Renal cortex interstitium (tissue), 15 donors: ENCODE measurements at places on chromosomes 6 and 20.

DNA sequence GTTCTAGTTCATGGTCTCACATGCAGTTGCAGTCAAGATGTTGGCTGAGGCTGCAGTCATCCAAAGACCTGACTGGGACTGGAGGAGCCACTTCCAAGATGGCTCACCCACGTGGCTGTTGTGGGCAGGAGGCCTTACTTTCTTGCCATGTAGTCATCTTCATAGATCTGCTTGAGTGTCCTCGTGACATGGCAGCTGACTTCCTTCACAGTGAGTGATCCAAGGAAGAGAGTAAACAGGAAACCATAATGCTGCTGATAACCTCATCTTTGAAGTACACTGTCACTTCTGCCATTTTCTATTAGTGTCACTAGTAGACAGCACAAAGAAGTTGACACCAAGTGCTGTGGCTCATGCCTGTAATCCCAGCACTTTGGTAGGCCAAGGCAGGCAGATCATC is 40.1 kb upstream of the AKIRIN2 start:
- no peak for DNase-seq

DNA sequence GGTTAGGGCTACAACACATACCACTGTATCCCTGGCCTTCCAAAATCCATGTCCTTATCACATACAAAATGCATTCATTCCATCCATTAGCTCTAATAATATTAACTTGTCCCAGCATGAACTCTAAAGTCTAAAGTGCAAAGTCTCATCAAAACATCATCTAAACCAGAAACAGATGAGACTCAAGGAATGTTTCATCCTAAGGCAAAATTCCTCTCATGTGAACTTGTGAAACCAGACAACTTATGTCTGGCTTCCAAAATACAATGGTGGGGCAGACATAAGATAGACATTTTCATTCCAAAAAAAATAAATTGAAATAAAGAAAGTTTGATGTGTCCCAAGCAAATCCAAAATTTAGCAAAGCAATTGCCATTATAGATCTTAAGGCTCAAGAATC is 257.4 kb downstream of the HTR1B start:
- DNase-seq, result no peak

- DNase-seq, result no peak
Measured at GRCh38 chr6:94673251-94673650, 904.1 kb upstream of the MANEA start.

DNA sequence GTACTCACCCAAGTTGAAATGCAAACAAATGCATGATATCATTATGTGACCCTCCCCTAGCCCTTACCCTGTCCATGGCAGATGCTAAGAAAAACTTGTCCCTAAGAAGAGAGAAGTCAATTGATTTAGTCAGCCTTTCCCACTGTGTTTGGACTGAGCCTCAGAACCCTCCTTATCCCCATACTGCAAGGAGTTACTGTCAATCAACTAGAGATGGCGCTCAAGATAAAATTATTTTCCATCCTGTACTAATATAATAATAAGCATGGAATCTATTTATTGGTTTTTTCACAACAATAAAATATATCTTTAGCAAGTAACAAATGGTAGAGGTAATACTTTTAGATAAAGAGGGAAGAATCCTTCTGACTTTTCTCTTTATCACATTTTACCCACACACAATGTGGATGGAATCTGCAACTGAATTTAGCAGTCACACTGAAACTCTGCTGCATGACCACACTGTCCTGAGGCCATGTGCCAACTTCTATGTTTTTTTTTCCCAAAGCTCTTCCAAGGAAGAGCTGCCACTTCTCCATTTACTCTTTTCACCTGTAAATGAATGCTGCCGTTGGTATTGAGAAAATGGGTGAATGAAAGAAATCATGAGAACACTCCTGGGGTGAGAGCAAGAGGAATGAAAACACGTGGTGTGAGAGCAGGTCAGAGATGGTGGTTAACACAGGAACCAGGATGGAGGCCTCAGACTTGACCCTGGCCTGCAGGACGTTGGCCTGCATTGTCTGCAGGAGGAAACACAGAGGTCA is 10.5 kb downstream of the NT5E start:
- DNase-seq, result no peak

DNA sequence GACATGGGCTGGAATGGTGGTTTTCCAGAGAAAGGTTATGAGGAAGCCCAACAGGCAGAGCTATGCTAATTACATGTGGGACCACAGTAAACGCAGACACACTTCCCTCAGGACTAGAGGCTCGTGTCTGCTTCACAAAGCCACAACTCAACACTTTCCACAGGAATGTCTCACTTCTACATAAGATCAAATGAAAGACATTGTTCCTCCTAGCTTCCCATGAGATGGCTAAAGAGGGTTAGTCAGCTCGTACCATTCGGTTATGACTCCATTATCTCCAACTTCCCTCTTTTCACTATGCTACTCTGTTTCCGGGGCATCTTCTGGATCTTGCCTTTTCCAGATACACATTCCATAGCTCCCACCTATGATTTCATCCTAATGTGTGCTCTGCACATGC is 29.1 kb upstream of the ZC3H12D start:
- no peak for DNase-seq

GRCh38 chr20:46027245-46027853 is 1.7 kb upstream of the SLC12A5 start:
- DNase-seq, result no peak

DNA sequence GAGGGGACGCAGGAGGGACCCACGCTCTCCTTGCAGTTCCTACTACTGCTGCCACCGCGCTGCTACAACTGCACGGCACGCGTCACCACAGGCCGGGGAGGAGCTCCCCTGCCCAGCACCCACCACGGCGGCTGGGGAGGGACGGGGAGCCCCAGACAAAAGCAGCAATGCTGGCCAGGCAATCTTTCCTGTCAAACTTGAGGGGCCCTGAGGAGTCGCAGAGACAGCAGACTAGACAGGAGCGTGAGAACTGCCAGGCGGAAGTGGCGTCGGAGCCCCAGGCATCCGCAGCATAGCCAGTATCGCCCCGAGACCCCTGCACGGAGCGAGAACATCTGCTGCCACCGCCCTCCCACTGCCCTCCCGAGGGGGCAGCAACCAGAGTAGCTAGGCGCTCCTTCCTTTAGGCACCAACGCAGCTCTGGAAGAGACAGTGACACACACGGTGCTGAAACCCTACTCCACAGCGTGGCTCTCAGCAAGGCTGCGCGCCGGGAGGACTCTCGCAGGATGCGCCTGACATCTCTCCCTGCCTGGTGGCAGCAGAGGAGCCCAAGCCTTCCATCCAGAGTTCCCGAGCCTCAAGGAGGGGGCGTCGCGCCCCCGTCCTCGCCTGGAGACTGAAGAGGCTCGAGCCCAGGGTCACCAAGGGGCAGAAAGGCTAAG is 2.2 kb downstream of the TAF4 start:
- no peak for DNase-seq

- no peak for DNase-seq
Measured at GRCh38 chr6:27297857-27298730, 14.0 kb downstream of the POM121L2 start.

DNA sequence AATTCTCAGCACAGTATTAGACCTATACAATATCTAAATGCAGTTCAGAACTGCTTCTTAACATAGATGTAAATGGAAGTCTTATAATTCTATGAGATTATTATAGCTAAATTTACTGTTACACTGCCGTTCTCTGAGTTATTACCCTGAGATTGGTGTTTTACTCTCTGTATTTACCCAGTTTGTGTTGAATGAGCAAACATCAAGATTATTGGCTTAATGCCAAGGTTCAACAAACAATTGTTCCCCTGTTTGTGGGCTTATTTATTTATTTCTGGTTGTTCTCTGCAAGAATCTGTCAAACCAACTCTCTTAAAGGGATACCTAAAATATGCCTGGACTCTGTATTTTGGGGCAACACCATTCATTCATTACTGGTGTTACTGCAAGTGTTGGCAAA is 5.2 kb upstream of the STMND1 start:
- no peak for DNase-seq

DNA sequence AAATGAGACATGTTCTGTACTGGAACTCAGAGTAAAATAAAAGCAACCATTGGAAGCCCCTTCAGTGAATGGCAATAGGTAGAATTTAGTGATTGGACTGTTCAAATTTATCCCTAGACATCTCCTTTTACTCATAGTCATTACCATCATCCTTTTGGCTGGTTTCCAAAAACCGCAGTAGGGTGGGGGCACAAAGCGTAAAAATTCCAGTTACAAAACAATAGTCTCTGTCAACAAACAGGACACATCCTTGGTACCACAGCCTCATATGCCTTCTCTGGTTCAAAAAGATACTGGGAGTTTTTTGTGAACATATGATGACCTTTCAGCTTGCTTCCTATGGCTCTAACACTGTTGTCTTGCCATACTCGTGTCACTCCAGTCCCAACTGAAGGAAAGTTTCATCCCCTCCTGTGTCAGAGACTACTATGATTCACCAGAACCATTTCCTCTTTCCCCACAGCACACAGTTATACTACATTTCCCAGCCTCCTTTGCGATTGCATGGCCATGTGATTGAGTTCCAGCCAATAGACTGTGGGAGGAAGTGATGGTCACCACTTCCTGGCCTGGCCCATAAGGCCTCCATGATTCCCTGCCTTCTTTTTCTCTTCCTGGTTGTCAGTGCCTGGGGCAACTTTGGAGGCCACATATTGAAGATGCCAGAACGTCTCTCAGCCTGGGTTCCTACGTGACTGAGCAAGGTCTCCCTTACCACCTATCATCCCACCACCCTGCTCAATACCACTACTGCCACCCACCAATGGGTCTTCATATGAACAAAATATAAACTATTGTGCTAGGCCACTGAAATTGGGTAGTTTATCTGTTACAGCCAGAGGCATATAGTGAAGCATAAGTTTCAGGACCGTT is 162.4 kb downstream of the ID4 start:
- no peak for DNase-seq

GRCh38 chr20:48148916-48149672 is 363.8 kb upstream of the SULF2 start:
- no peak for DNase-seq

DNA sequence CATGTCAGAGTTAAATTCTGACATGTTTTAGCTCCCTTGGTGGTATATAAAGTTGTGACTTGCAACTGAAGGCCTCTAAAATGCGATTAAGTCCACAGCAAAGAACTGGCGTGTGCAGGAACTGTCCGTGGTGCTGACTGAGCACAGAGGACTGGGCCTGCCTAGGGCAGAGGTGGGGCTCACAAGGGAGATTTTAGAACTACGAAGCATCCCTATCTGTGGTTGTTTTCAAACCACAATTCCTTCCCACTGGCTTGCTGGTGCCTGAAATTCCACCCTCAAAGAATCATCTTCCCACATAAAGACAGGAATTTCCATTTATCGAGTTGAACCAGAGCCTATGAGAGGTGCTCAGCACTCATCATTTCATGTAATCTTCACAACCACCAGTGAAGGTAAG is 30.1 kb downstream of the RIMS4 start:
- peak; percentile 58 for DNase-seq

- DNase-seq, result no peak
Measured at GRCh38 chr20:38353316-38353715, 7.0 kb downstream of the LBP start.

GRCh38 chr20:33992145-33992922 is 1.4 kb upstream of the RALY start:
- DNase-seq, result no peak

- no peak for DNase-seq
Measured at GRCh38 chr6:139698526-139699176, 324.2 kb upstream of the CITED2 start.

- no peak for DNase-seq
Measured at GRCh38 chr6:159934181-159934580, 34.7 kb upstream of the IGF2R start.

DNA sequence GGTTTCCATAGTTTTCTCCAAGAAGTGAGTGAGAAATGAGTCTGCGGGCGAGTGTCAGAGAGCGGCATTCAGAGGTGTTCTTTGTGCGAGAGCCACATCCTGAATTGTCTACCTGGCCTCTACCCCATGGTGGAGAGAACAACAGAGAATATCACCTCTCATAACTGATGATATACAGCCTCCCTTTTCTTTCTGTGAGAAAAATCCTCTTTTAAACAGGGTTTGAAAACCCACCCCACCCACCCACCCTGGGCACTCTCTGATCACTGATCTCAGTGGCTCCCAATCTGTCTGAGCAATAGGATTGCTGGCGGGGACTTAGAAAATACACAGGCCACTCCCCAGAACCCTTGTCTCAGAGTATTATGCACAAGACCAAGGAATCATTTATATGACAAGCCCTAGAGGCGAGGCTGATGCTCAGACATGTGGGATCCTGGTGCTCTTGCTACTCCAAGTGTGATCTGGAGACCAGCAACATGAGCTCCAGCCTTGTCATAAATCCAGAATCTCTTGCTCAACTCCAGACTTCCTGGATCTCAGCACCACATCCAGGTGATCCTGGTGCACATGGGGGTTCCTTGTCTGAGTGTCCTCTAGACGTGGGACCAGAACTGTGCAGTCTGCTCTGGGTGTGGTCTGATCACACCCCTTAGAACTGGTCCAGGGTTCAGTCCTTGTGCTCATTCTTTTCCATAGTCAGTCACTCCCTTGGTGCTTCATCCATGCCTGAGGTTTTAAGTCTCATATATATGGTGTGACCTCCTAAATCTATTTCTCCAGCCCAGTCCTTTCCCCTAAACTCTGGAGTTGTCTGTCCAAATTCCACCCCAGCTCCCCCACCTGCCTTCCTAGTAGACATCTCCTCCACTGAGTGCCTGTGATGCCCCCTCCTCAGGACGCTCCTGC is 5.3 kb downstream of the HLA-B start:
- DNase-seq, result no peak

DNA sequence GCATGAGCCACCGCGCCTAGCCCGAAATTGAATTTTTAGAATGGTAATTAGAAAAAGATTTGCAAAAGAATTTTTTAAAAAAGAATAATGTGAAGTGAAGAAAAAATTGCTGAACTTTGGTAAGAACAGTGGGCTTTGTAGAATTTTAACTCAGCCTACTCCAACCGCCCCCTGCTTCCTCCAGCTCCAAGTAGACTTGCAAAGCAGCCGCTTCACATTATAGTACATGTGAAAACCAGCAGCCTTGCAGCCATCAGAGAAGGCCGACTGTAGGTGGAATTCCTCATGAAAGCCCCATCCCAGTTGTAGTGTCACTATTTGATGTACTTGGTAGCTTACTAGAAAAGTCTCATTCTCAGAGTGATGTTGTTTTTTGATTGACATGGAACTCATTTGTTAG is 835.6 kb downstream of the TBC1D32 start:
- no peak for DNase-seq

DNA sequence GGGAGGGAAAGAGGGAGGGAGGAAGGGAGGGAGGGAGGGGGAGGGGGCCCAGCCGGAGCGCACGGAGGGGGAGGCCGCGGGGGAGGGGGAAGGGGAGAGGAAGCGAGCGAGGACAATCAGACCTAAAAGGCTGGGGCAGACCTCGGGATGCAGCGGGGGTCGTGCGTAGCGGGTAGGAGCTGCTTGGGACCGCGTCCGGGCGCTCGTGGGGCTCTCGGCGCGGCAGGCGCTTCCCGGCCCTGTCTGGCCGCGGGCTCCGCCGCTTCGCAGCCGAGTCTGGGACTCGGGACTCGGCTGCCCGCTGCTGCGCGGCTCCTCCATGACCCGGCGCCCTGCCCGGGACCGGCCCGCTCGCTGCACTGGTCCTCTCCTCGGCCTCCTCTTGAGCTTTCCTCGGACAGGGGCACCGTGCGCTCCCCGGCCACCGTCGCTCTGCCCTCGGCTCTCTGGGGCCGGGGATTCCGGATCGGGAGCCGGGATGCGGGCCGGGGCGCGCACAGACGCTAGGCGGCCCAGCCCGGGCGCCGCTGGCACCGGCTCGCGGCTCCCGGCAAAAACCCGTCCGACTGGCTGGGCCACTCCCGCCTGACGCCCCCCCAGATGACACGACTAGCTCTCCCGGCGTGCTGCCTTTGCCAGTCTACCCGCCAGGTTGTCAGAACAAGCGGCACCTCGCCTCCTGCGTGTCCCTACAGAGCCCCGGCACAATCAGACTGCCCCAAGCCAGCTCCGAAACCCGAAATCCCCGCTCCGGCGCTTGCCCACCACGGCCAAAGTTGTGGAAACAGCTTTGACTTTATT is 2.2 kb downstream of the TFAP2A start:
- no peak for DNase-seq
